Pulmonary artery endothelial cell (primary cell): ENCODE measurements at places on chromosomes 4 and X.

DNA sequence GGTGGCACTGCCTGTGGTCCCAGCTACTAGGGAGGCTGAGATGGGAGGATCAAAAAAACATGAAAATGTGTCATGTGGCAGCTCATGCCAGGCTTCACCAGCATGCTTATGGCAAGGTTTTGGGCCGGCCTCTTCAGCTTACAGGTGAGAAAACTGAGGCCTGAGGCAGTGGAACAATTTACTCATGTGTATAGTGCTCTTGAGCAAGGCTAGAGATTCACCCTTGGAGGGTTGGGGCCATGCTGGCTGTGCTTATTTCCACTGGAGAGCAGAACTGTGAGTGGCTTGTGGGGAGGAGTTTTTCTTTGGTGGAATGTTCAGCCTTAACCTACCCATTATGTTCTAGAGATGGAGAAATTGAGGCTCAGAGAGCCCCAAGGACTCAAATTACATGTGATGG lies 31.8 kb downstream of the NSD2 start:
- no peak for DNase-seq

DNA sequence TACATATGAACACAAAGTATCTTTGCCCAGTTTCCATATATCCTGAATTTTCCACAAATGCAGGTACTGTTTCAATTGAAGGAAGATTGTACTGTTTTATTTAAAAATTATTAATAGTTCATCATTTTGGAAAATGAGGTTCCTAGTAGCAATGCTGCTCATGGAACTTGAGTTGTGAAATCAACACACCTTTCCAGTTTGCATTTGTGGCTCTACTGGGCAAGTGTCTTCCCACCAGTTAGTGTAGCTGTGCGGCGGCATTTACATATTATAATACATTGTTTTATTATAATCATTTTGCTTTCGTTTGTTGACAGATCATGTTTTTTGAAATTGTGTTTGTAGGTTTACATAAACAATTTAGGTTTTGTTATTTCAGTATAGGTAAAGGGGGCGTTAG lies 2.0 kb upstream of the DDX3X start:
- no peak for DNase-seq

- DNase-seq: no peak
Observed at GRCh38 chrX:15929194-15929593, 74.6 kb upstream of the AP1S2 start.

GRCh38 chr4:153207567-153207966 lies 3.3 kb downstream of the TRIM2 start:
- DNase-seq: no peak
